Activated CD4-positive, alpha-beta memory T cell treated with anti-CD3 and anti-CD28 coated beads for 36 hours (primary cell): ENCODE measurements at places on chromosomes 1 and 21. TPM values are rescaled to one million over a fixed set of nuclear protein-coding genes. Genes with fewer than 3 reads are reported as not detected.

DNA sequence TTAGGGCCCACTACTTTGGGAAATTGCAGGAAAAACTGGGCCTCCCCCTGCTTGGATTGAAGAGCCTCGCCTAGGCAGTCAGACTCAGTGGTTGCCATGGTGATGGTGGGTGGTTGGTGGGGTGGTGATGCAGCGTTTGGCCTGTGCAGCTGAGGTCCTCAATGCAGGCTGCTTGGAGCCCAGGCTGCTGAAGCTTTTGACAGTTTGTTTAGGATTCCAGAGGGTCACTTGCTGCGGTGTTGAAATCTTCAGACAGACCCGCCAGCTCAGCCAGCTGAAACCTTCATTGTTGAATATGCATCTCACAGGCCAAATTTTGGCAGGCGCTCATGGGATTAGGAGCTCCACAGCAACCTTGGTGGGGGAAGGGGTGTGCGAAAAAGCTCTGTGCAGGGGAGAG lies 67.9 kb downstream of the CACNA1E start:
- H3K27me3 ChIP-seq, result peaks cover 11% of the 10 kb centered on the region
- H3K4me3 ChIP-seq, result no peak overlapping the region

DNA sequence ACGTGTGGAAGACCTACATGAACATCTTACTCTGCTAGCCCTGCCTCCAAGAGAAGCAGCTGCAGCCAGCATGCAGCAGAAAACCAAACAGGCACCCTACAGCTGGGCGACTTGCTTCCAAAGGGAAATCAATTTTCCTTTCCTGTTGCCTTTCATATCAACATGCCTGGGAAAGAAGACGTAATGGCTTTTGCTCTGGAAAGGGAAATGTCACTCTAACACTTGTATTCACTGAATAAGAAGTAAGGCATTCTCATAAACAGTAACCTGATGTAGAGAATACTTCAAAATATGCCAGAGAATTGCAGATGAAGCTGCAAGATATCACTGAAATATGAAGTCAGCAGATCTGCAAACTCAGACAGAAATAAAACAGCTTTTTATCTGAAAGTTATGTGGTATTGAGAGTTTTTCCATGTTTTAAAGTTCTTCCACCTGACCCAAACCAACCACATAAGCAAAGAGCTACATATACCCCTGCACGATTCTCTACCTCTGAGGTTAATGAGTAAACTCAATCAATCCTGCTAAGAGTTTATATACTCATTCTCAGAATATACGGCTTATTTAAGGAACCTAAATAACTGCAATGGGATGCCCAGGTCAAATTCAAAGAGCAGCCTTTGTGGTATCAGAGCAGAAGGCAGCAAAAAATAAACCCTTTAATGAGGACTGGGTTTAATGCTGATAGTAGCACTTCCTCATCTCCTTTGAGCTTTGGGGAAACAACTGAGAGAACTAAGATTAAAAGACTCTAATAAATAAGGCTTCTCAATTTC lies 150.9 kb downstream of the RERE start:
- no peaks in the 10 kb centered on the region for H3K36me3 ChIP-seq
- H3K4me3 ChIP-seq, result no peak overlapping the region
- no peak overlapping the region for H3K27ac ChIP-seq
- DNase-seq, result no peak
- H3K27me3 ChIP-seq, result no peaks in the 10 kb centered on the region

GRCh38 chr1:2867861-2868260 lies 66.4 kb upstream of the TTC34 start:
- no peaks in the 10 kb centered on the region for H3K36me3 ChIP-seq
- no peak for DNase-seq
- H3K4me3 ChIP-seq, result no peak overlapping the region
- no peak overlapping the region for H3K27ac ChIP-seq

Gene CRNN
- total RNA-seq, result not detected

- peak overlapping the region; percentile 0 for H3K27ac ChIP-seq
- no peak overlapping the region for H3K4me3 ChIP-seq
- H3K36me3 ChIP-seq, result peaks cover 7% of the 10 kb centered on the region
- no peak for DNase-seq
Observed at GRCh38 chr1:167718914-167719691, 2.7 kb upstream of the MPZL1 start.

Gene NPL
- total RNA-seq, result 7.8 TPM

GRCh38 chr1:31769720-31770390 lies 5.7 kb upstream of the ADGRB2 start:
- DNase-seq, result no peak
- peak overlapping the region; percentile 69 for H3K27ac ChIP-seq
- peaks cover 56% of the 10 kb centered on the region for H3K4me1 ChIP-seq

Gene C8B
- not detected for total RNA-seq

Gene C4BPA
- not detected for total RNA-seq

- no peaks in the 10 kb centered on the region for H3K4me1 ChIP-seq
- peaks cover 11% of the 10 kb centered on the region for H3K27me3 ChIP-seq
- DNase-seq, result no peak
- no peaks in the 10 kb centered on the region for H3K36me3 ChIP-seq
- no peak overlapping the region for H3K27ac ChIP-seq
Observed at GRCh38 chr21:26267389-26267788, 96.8 kb upstream of the APP start.

- no peak for DNase-seq
- H3K4me3 ChIP-seq, result no peak overlapping the region
- H3K27ac ChIP-seq, result no peak overlapping the region
- no peaks in the 10 kb centered on the region for H3K27me3 ChIP-seq
- H3K36me3 ChIP-seq, result peaks cover 34% of the 10 kb centered on the region
Observed at GRCh38 chr1:84202126-84202525, 58.1 kb downstream of the PRKACB start.

Gene NR1I3
- not detected for total RNA-seq

DNA sequence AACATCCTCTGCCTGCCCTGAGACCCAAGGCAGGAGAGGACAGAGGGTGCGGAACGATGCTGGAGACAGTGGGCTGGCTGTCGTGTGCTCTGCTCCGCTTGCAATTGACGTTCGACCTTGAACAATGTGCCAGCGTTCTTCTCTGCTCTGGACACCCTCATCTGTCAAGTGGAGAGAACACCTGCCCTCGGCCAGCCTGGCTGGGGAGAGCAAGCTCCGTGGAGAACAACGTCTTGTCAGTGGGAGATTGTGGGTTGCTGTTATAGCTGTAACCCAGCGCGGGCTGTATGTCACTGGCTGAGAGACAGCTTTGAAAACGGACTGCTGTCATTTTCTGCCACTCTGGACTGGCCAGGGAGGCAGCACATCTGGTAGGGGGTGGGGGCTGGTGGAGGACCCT lies 14.7 kb downstream of the KIAA1614 start:
- no peak for DNase-seq
- no peak overlapping the region for H3K27ac ChIP-seq
- no peaks in the 10 kb centered on the region for H3K4me1 ChIP-seq
- H3K4me3 ChIP-seq, result no peak overlapping the region

DNA sequence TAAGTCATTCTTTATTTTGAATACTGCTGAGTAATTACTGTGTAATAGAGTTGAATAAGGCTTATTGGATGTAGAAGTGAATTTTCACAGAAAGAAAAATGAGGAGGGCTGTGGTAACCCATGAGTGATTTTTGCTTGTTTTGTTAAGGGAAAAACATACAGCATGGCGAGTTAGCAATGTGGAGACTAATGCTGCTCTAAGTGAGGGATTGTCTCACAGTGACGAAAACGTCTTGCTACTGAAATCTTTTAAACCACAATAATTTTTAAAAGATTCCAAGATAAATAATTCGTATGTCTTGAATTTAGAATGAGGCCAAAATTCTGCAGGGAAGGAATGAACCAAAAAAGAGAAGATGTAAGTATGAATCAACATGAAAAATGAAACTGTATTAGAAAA lies 16.2 kb upstream of the PLA2G4A start:
- no peaks in the 10 kb centered on the region for H3K4me1 ChIP-seq
- H3K4me3 ChIP-seq, result no peak overlapping the region
- H3K36me3 ChIP-seq, result no peaks in the 10 kb centered on the region
- no peaks in the 10 kb centered on the region for H3K27me3 ChIP-seq
- no peak overlapping the region for H3K27ac ChIP-seq
- DNase-seq, result no peak

GRCh38 chr1:62876535-62876934 lies 92.6 kb downstream of the ATG4C start:
- no peak overlapping the region for H3K4me3 ChIP-seq
- DNase-seq, result no peak
- H3K4me1 ChIP-seq, result no peaks in the 10 kb centered on the region
- H3K36me3 ChIP-seq, result peaks cover 1% of the 10 kb centered on the region
- H3K27me3 ChIP-seq, result peaks cover 8% of the 10 kb centered on the region

Gene CD2
- 355 TPM for total RNA-seq

Gene RGL1
- total RNA-seq, result 1.8 TPM

Gene KPRP
- total RNA-seq, result not detected

Gene ZBTB18
- 5.1 TPM for total RNA-seq

DNA sequence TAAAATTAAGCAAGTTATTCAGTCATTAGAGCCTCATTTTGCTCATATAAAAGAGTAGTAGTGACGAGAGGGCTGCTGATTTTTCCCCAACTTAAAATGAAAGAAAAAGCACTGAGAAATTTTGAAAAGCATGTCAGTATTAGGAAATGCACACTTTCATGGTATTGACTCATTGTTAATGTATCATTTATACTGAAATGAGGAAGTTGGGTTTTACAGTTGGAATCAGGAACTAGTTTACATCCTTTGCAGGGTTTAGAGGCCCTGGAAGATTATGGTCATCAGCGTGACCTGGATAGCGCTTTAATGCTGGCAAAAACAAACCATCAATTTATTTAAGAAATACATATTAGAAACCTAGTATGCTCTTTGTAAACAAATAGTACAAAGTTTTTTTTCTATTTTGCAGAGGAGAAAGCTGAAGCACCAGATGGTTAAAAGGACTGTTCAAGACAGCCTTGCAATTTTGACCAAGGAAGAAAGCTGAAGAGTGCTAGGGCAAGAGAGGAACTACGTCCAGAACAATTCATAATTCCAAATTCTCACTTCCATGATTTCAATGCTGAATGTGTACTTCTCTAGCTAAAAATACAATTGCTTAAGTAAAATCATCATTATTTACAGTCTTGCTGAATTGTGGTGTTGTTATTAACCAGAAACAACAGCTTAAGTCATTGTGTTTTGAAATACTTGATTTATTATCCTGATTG lies 94.8 kb upstream of the SGIP1 start:
- H3K4me3 ChIP-seq, result no peak overlapping the region
- no peaks in the 10 kb centered on the region for H3K36me3 ChIP-seq
- peaks cover 42% of the 10 kb centered on the region for H3K4me1 ChIP-seq
- no peaks in the 10 kb centered on the region for H3K27me3 ChIP-seq
- peak overlapping the region; percentile 19 for H3K27ac ChIP-seq

- no peak overlapping the region for H3K27ac ChIP-seq
- no peaks in the 10 kb centered on the region for H3K27me3 ChIP-seq
- H3K4me3 ChIP-seq, result no peak overlapping the region
- no peaks in the 10 kb centered on the region for H3K4me1 ChIP-seq
- DNase-seq, result no peak
Observed at GRCh38 chr21:21682172-21682571, 684.0 kb downstream of the NCAM2 start.

Gene CRYBG2
- 1.6 TPM for total RNA-seq

Gene FAM72D
- 20.1 TPM for total RNA-seq

- H3K4me1 ChIP-seq, result no peaks in the 10 kb centered on the region
- H3K27ac ChIP-seq, result no peak overlapping the region
- DNase-seq, result no peak
- no peaks in the 10 kb centered on the region for H3K36me3 ChIP-seq
- no peaks in the 10 kb centered on the region for H3K27me3 ChIP-seq
Observed at GRCh38 chr1:201791779-201792173, 37.2 kb upstream of the IPO9 start.

GRCh38 chr1:91526496-91526895 lies 25.8 kb downstream of the CDC7 start:
- H3K36me3 ChIP-seq, result peaks cover 6% of the 10 kb centered on the region
- no peak for DNase-seq
- no peak overlapping the region for H3K4me3 ChIP-seq
- no peaks in the 10 kb centered on the region for H3K27me3 ChIP-seq

DNA sequence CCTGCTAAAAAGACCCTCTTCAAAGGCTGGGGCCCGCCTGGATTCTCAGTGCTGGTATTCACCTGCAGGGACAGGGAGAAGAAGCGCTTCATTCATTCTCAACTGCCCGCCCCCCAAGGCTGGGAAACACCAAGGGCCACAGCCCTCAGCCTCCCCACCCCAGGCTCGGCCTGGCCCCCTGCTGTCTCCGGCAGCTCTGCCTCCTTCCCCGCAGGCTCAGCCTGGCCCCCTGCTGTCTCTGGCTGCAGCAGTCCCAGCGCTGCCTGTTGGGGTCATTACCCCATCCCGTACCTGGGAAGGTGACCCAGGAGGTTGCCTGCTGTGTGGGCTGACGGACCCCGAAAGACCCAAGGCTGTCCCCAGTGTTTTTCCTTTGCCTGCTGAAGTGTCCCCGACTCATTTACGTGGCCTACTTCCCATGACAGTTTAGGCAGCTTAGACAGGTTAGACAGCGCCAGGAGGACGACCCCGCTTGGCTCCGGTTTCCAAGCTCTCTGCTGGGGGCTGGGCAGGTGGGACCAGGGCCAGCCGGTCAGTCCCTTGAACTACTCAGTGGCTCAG lies 22.9 kb upstream of the CLSTN1 start:
- H3K27me3 ChIP-seq, result no peaks in the 10 kb centered on the region
- H3K4me1 ChIP-seq, result no peaks in the 10 kb centered on the region
- no peaks in the 10 kb centered on the region for H3K36me3 ChIP-seq
- H3K4me3 ChIP-seq, result no peak overlapping the region

Gene SPRR2A
- total RNA-seq, result not detected

Gene CAPN8
- total RNA-seq, result not detected

Gene TMEM35B
- 28.8 TPM for total RNA-seq

GRCh38 chr1:85048296-85049064 lies at the start of gene MCOLN3:
Gene MCOLN3 (minus strand): TSS chr1:85048500. CDS start chr1:85045360, 3,140 bp downstream.
- peak within 1 kb of the TSS; percentile 64 for H3K4me3 ChIP-seq
- no peak within 1 kb of the TSS for H3K27ac ChIP-seq
- H3K36me3 ChIP-seq, result no peaks in the 10 kb centered on the region
- DNase-seq, result peak; percentile 54
- H3K4me1 ChIP-seq, result peaks cover 17% of the 10 kb centered on the region

- peak; percentile 44 for DNase-seq
- H3K4me1 ChIP-seq, result peaks cover 19% of the 10 kb centered on the region
- no peaks in the 10 kb centered on the region for H3K27me3 ChIP-seq
- peak overlapping the region; percentile 59 for H3K27ac ChIP-seq
- H3K4me3 ChIP-seq, result no peak overlapping the region
Observed at GRCh38 chr21:45698493-45699184, 55.1 kb downstream of the PCBP3 start.

Gene IL10RB
- total RNA-seq, result 32.5 TPM

Gene NDC1
- total RNA-seq, result 29.6 TPM
